ENCODE measurements at places on chromosomes 7 and 10. TPM values are rescaled to one million over a fixed set of nuclear protein-coding genes. Genes with fewer than 3 reads are reported as not detected.

Gene RARRES2
- polyA plus RNA-seq, result not detected

Gene SLC26A4
- polyA plus RNA-seq, result not detected

Gene LRRTM3
- not detected for polyA plus RNA-seq

Gene AMZ1
- 1.9 TPM for polyA plus RNA-seq

Gene CACNB2
- 0.79 TPM for polyA plus RNA-seq

Gene ZNF487
- 6.1 TPM for polyA plus RNA-seq

Gene CYREN
- 39.5 TPM for polyA plus RNA-seq

Gene CCDC172
- polyA plus RNA-seq, result not detected

Gene SPDYE16
- polyA plus RNA-seq, result 0.11 TPM

Gene TMEM229A
- polyA plus RNA-seq, result not detected

Gene HGF
- polyA plus RNA-seq, result not detected

Gene SLC26A3
- polyA plus RNA-seq, result not detected
